HCT116 (cell line): ENCODE measurements at places on chromosomes 4 and X. TPM values are rescaled to one million over a fixed set of nuclear protein-coding genes. Genes with fewer than 3 reads are reported as not detected.

GRCh38 chr4:168200685-168201084 lies 108.3 kb downstream of the ANXA10 start:
- no peak for DNase-seq

GRCh38 chr4:184541907-184542306 lies 67.6 kb upstream of the IRF2 start:
- DNase-seq, result no peak

GRCh38 chr4:112889199-112889598 lies 160.3 kb upstream of the ANK2 start:
- no peak for DNase-seq

DNA sequence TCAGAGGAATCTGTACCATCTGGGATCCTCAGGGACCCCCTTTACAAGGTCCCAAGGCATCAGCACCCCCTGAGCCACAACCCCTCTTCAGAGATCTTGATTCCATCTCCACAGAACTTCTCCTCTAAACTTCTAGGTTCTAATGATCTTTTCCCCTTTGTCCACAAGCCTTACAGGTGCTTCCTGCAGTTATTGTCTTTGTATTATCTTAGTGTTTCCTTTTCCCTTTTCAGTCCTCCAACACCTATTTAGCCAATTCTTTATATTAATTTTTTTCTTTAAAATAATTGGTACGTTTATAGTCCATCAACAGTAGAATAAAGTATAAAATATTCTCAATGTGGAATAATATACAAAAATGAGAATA lies 35.2 kb upstream of the FAM241A start:
- no peak for DNase-seq

DNA sequence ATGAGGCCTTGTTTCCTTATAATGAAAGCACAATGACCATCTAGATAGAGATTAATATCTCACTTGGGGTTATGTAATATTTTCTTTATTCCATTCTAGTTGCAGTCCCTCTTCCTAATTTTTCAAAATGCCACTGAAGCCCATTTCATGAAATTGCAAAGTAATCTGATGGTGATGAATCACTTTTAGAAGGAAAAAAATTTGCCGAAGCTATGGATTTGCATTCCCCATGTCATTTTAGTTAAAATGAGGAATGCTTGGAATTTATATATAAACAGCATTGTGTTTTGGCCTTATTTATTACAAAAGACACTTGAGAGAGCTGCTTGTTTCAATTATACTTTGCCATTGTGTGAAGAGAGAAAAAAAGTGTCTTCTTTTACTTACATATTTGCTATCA lies 241.7 kb upstream of the TEX13A start:
- no peak for DNase-seq

DNA sequence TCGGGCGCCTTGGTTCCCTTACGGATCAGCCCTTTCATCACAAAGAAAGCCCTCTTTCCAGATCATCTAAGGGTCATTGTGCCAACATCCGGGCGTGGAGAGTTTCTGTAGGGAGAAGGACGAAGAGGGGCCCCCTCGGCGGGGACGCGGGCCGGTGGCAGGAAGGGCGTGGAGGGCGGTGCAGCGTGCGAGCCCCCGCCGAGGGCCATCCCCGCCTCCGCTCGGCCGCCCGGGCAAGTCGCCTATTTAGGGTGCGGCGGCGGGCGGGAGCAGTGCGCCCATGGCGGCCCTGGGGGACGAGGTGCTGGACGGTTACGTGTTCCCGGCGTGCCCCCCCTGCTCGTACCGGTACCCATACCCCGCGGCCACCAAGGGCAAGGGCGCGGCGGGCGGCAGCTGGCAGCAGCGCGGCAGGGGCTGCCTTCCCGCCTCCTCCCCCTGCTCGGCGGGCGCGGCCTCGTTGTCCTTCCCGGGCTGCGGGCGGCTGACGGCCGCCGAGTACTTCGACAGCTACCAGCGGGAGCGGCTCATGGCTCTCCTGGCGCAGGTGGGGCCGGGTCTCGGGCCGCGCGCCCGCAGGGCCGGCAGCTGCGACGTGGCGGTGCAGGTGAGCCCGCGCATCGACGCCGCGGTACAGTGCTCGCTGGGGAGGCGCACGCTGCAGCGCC lies at the start of gene ZAR1:
ZAR1 (plus strand) TSS at position 241 of the 668 bp plus-strand sequence; CDS start at position 281, 40 bp downstream.
- DNase-seq, result no peak

- no peak for DNase-seq
Observed at GRCh38 chrX:28649541-28649940, 62.3 kb downstream of the IL1RAPL1 start.

- no peak for DNase-seq
Observed at GRCh38 chrX:78957049-78957767, 12.0 kb downstream of the P2RY10 start.

DNA sequence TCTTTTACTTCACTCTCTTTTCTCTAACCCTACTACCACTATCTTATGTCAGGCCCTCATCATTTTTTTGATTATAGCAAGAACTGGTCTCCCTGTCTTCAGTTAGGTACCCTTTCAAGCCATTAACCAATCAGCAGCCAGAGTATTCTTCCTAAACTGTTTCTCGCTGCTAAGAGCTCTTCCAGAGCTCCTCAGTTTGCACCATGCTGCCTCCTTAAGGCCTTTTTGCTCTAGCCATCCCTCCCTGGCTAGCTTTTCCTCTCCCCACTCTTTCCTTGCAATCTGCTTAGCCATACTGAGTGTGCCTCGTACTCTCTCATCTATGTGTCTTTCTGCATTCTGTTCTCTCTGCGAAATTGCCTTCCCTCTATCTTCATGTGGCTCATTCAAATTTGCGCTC lies 32.9 kb downstream of the KIF4A start:
- no peak for DNase-seq

- DNase-seq, result peak; percentile 8
Observed at GRCh38 chr4:71126719-71127118, 133.3 kb downstream of the DCK start.

The CT45A3 gene
- 0.30 TPM for total RNA-seq

The EPGN gene
- 1.5 TPM for total RNA-seq

The OPHN1 gene
- total RNA-seq, result 2.9 TPM

DNA sequence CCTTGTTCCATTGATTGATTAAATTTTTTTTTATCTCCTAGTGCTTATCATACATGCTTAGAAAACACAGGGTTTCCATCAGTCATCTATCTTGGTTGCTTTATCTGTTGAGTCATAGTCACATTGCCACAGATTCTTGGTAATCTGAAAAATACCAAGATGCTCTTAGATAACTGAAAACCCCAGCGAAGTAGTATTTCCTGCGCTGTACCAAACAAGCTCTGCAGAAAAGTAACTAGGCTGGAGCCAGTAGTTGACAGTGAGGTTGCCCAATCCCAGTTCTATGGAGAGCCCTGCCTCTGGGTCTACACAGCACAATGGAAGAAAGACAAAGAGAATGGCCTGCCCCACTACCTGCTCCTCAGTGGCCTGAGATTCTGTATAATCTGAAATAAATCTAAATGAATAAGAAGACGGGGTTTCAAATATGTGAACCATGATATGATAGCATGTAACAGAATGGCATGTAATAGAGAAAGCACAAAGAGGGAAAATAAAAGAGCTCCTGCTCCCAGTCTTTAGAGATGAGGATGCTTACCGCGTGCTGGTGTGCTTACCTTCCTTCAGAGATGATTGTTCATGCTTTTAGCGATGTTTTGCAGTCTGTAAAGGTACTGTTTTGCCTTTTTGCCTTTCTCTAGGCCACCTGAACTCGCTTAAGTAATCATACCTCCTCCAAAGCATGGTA lies 55.3 kb upstream of the RAPGEF2 start:
- no peak for DNase-seq

- no peak for DNase-seq
Observed at GRCh38 chrX:48003367-48003757, 427 bp downstream of the ZNF182 start.

The GATA1 gene
- total RNA-seq, result 0.34 TPM

DNA sequence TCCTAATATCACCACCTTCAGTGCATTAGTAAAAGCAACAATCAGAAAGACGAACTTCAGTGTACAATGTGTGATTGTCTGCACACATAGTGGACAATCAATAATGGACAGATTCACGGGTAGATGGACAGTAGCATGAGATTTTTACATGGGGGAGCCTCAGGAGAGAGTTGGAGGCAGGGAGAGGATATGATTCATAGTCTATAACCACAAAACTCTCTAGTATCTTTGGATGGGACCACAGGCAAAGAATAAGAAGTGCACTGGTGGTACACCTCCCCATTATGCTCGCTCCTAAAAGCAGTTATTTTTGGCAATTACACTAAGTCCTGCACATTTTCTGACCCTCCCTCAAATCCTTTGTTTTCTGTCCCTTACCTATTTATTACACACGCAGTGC lies 624.4 kb upstream of the ACTRT1 start:
- no peak for DNase-seq

DNA sequence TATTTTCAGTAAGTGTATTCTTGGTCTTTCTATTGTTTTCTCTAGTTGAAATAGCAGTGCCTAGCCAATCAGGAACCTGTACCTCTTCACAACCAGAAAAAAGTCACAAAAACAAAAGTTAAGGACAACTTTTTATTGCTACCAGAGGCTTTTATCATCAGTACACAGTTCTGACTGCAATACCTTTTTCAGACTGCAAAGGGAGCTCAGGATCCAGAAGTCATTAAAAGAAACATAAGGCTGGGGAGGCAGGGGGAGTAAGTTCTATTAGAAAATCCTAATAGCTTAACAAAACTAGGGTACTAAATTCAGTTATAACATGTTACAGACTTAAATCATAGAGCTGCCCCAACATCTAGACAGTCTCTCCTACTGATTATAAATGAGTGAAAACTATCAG lies 28.8 kb downstream of the CCNI start:
- DNase-seq, result no peak

DNA sequence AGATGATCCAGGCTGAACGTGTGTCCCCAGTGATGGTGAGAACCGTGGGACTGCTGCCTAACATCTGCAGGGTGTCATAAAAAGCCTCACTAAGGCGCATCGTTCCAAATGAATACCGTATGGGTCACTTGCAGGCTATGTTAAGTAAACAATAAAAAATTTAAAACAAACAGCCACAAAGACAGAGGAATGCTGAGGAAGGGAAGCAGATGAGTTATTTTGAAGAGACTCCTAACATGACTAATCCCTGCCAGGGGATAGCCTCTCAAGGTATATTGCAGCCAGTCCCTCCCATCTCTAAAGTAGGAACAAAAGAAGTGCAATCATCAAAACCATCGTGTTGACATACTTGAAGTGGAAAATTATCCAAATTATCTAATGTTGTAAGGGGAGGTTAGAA lies 83.8 kb downstream of the UNC5C start:
- DNase-seq, result no peak

DNA sequence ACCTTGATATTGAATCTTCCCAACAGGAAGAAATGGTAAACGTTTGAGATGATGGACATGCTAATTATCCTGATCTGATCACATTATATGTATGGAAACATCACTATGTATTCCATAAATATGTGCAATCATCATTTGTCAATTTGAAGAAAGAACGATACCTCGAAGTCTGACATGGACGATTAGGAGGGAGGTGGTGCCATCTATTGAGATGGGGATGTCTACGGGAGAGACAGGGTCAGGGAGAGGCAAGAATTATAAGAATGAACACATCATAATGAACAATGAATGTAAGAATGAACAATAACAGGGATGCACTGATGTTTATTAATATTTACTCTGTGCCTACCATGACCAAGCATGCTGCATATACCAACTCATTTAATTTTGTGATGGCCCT lies 93.7 kb upstream of the SOD3 start:
- DNase-seq, result no peak

The NMU gene
- total RNA-seq, result 81.1 TPM

- DNase-seq, result no peak
Observed at GRCh38 chr4:4477796-4478195, 64.1 kb downstream of the STX18 start.

The ANK2 gene
- total RNA-seq, result 5.6 TPM

DNA sequence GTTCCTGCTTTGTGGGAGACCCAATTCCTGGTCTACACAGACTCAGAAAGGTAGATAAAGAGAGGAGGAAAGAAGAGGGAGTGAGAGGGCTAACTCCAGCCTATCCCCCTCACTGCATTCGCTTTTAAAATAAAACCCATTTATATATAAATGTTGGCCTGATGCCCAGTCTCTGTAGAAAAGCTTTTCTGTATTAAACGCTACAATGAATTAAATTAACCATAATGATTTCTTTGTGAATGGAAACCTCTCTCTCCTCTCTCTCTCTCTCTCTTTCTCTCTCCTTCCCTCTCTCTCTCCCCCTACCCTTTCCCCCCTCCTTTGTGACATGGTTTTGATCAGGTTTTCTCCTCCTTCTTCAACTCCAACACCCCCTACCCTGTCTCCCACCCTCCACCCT lies 34.8 kb downstream of the PJA1 start:
- no peak for DNase-seq

DNA sequence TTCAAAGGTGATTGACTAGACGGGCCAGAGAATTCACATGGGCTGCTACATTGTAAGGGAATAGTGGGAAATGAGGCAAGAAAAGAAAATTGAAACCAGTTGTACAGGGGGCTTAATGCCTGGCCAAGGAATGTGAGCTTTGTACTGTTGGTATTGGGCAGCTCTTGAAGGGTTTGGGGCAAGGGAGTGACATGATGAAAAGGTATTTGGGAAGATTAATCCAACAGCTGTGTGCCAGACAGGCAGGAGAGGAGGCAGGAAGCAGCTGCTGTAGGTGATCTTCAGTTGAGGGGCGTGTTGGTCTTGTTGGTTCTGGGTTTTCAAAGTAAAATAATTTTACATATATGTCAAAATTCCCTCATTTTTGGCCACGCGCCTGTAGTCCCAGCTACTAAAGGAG lies 384.5 kb upstream of the TENM3 start:
- no peak for DNase-seq

The BMP3 gene
- not detected for total RNA-seq

- DNase-seq, result no peak
Observed at GRCh38 chrX:48458711-48459110, 11.3 kb downstream of the SLC38A5 start.

DNA sequence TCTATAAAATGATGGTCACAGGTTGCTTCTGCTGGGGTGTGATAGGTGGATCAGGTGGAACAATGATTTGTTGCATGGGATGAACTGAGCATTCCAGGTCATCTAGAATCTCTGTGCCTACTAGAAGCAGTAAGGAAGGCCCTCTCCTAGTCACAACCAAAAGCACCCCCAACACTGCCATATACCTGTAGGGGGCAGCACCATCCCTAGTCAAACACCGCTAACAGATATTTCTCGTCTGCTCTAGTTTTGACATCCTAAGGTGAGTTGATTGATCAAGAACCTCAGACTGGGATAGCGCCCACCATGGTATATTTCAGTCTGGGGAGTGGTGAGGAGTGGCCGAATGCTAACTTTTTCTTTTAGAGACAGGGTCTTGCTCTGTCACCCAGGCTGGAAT lies 160.2 kb downstream of the NHS start:
- peak; percentile 16 for DNase-seq

The MAP7D2 gene
- 0.15 TPM for total RNA-seq

DNA sequence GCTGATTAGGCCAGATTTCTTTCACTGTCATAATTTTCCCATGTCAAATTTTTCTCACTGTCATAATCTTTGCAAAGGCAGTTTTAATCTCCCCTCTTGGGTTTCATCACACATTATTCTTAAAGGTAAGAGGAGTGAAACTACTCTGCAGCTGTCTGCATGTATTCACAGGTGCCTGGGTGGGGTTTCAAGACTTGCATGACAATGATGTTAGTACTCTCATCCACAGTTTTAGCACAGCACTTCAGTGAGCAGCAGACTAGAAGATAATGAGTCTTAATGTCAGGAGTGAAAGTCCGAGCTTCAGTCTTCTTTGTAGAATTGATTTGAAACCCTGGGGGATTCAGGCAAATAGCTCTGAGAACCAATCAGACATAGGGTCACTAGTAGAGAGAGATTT lies 182.5 kb upstream of the GALNT7 start:
- no peak for DNase-seq

The ASB9 gene
- total RNA-seq, result 2.9 TPM

- no peak for DNase-seq
Observed at GRCh38 chrX:153537526-153538295, 20.3 kb downstream of the ATP2B3 start.

The IL2RG gene
- 0.64 TPM for total RNA-seq

- no peak for DNase-seq
Observed at GRCh38 chrX:107750861-107751445, 24.6 kb downstream of the TSC22D3 start.
